T-helper 2 cell (primary cell): ENCODE measurements at places on chromosomes 4 and X.

GRCh38 chr4:129264008-129264657 is 168.2 kb downstream of the C4orf33 start:
- no peak for DNase-seq

- no peak for DNase-seq
Observed at GRCh38 chrX:134452596-134452995, 7.4 kb upstream of the HPRT1 start.

- DNase-seq: no peak
Observed at GRCh38 chr4:66465111-66465510, 794.8 kb upstream of the EPHA5 start.

DNA sequence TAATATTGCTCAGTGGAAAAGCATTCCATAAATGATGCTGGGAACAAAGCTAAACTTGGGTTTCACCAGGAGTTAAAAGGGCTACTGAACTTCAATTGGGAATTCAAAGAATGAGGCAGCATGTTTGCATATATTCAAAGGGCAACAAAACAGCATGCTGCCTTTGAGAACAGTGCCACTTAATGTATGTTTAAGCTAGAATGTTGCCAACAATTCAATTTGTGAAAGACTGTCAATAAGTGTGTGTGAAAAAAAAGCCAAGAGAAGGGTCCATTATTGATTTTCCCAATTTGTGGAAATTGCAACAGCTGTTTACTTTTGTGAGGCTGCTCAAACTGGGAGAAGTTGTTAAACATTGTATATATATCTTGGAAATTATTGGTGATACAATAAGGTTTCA is 701.9 kb upstream of the ACTRT1 start:
- no peak for DNase-seq

DNA sequence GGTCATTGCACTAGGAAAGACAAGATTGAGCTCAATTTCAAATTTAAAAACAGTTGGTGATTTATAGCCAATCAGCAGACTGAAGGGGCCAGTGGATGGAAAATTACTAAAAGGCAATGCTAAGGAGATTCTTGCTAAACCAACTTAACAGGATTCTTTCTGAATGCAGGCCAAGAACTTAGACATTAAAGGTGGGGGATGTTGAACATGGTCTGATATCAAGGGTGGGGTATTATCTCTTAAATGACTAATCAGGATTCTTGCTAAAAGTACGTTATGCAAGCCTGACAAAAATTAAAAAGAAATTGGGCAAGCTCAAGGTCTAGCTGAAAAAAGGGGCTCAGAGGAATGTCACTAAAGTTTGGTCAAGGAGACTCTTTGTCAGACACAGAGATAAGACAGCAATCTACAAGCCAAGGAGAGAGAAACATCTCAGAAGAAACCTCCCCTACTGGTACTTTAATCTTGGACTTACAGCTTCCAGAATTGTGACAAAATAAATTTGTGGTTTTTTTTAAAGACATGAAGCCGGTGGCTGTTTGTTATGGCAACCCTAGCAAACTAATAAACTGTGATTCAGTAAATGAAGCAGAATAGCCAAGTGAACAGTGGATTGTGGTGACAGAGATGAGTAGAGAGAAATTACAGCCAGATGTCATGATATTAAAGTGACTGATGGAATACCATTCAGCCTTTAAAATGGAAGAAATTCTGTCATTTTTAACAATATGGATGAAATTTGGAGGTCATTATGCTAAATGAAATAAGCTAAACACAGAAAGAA is 120.3 kb upstream of the KLHL4 start:
- DNase-seq: no peak

GRCh38 chrX:19446397-19446796 is 68.9 kb downstream of the MAP3K15 start:
- DNase-seq: no peak

- no peak for DNase-seq
Observed at GRCh38 chr4:134936014-134936413, 734.4 kb upstream of the PABPC4L start.

- DNase-seq: no peak
Observed at GRCh38 chrX:46703980-46704379, 54.9 kb downstream of the SLC9A7 start.

DNA sequence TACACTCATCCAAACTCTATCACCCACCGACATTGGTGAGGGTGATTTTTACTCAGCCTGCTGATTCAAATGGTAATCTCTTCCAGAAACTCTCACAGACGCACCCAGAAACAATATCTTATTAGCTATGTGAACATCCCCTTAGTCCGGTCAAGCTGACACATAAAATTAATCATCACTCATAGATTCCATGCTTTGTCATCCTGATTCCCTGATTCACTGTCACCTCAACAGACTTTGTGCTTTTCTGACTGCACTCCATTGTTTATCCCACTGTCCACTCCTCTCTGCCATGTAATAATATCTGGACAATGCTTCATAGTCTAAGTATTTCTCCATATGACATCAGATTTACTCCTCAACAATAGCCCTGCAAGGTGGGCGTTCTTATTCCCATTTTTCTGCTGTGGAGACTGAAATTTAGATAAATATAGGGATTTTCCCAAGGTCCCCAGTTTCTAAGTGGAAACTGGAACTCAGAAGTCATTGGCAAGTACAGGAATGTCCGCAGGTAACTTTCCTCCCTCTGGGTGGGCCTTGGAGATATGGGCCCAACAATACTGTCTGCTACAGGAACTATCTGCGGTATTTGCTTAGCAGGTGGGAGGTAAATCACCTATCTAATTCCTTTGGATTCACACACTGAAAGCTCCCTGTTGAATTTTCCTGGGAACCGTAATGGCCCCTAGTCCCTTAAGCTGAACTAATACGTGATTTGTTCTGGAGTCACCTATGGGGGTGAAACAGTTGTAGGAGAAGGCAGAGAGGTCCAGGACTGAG is 228.6 kb upstream of the BCOR start:
- DNase-seq: no peak

DNA sequence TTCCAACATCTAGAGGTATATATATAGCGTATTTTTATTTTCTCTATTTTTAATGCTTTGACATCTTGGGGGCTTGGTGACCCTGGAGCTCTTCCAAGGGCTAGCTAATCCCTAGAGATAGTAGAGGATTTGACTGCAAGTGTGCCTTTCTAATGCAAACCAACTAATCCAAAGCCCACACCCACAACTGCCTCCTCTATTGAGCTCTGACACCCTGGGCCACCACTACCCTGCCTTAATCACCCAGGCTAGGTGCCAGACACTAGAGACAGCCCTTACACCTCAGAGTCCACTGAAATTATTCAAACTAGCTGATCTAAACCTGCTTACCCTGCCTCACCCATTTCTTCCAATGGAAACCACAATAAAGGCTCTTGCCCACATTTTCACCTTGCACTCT is 69.6 kb upstream of the ATXN3L start:
- no peak for DNase-seq

DNA sequence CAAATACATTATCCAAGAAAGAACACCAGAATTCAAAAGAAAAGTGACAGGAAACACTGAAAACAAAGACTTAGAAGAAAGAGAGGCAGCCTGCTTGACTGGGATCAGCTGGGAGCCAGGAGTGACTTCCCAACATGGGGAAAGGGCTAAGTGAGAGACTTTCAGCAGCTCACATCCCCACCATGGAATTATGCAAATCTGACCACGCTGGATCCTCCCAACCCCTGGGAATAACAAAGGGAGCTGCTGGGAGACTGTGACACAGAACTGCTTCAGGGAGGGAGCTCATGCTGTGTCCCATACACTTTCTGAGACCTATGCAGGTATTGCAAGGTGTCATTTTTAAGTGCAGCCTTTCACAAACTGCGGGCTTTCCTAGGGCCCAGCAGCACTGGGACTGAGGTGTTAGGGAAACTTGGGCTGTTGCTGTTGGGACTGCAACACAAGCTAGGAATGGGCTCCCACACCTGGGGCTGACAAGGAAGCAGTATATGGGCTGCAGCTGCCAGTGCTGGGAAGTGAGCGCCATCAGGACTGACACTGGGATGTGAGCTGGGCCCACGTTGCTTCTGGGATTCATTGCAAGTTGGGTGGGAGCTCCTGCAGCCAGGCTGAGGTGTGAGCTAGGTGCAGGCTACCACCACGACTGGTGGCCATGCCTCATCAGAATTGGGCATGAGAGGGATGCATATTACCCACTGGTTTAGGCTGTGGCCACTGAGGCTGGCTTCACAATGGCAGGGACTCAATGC is 139.1 kb downstream of the KDR start:
- DNase-seq: no peak

DNA sequence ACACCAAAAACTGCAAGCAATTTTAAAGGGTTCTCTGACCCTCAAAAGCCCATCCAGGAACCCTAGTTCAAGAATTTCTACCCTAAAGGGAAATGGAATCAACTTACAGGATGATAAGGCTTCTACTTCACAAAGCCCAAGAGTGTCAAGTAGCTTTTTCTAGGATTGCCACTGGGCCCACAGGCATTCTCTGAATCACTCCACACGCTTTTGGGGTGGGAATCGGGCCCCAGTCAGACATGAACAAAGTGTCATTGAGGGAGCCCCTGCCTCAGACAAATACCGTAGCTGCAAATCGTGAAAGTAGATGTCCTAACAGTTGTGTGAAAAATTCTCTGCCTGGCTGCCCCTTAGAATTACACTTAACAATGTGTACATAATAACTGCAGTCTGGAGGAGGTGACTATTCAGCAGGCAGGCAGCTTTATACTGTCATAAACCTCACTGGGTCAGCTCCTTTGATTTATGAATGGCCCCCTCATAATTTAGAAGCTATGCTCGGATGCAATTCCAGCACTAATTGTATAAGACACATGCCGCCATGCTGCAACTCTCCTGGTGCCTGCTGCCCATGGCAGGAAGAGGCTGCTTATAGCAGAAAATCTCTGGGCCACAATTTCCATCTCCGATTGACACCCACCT is 36.7 kb downstream of the CHRDL1 start:
- no peak for DNase-seq

DNA sequence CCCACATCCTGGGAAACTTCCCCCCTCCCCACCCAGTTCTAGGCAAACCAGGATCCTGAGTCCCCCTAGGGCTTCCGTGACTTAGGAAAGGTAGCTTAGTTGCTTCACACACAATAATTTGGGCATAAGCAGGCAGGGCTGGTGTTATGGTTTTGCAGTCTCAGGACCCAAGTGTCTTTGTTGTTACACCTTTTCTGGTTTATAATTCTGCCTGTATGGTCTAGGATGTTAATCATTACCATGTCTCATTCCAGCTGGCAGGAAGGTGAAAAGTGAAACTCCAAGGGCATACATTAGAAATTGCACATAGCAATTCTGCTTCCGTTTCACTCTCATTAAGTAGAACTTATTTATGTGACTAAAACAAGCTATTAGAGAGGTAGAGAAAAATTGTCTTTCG is 16.8 kb downstream of the UGT8 start:
- DNase-seq: no peak

DNA sequence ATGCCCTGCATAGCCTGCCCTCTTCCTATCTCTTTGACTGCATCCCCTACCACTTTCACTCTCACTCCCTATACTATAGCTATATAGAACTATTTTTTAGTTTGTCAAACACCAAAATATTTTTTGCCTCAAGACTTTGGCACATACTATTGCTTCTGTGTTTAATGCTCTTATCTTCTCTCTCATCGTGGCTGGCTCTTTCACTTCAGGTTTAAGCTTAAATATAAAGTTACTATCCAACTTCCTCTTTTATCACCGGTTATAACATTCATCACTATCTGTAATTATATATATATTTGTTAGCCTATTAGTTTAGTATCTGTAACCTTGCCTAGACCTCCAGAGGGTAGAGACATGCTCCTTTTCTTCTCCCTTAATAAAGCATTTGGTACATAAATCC is 11.5 kb upstream of the HMGB2 start:
- DNase-seq: no peak

DNA sequence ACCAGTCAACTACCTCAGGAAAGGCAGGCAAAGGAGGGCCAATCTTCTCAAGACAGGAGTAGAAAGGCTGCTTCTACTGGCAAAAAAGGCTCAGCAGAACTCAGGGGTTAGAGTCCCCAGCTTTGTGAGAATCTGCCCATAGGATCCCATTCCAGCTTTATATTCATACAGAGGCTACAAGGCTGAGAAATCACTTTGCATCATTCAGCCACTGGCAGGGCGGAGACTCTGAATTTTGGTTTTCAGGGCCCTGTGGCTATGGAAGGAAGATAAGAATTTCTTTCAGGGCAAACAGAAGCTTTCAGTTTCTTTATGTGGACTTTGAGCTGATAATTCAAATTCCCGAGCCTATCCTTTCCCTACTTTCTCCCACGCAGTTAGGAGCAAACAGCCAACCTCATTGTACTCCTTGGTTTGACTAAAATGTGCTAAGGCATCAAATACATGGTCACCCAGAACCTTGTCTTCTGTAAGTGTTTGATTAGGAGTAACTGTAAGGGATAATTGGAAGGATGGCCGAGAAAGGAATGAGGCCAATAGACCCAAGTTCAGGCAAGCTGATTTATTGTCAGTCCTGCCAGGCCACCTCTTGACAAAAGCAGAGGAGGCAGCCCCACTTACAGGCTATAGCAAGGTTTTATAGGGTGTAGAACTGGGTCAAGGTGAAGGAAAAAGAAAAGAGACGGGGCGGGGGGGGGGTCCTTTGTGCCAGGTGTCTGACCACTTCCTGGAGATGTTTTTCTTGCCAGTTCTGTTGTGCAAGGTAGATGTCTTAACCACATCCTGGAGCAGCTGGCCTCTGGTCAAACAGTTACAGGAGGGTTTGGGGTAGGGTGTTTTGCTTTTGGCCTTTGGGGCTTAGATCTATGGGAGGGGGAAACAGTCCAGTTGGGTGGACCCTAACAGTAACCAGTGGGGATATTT is 165.3 kb upstream of the PPP1R2C start:
- peak; percentile 81 for DNase-seq

DNA sequence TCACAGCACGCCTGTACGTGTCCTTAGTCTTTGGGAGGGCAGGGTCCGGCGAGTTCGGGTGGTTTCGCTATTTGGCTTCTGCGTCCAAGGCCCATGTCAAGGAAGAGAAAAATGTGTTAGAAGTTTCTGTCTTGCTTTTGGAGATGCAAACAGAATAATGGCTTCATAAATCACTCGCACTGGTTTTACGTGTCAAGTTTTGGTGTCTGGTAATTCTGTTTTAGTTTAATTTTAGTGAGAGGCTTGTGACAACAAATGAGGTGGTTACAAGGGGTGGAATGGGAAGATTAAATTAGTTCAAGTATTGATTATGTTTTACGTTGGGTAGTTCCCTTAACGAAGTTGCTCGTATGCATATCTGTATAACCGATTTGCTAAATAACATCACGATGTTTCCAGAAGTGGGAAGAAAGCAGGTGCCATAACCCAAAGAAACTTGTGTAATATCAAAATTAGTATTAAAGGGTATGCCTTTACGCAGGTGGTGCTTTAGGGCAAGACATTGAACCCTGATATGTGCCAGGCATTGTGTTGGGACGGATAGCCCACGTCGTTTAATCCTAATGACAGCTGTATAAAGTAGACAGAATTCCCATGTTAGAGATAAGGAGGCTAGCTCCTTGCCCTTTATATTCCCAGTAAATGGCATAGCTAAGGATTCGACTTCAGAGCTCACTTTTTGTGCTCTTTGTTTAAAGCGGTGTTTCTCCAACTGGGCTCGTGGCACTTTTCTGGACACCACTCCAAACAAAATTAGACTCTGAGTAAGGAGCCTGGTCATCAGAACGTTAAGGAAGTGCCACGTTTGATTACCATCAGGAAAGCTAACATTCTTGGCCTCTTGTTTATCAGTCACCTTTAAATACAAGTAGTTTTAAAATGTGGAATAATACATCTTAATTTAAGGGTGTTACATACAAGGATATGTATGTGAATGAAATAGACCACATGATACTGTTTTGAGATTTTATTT is 843 bp downstream of the RPL34 start:
- no peak for DNase-seq

GRCh38 chrX:107723511-107723910 is 52.1 kb downstream of the TSC22D3 start:
- DNase-seq: no peak
